Dermis microvascular lymphatic vessel endothelial cell (primary cell): ENCODE measurements at places on chromosomes 5 and 9. TPM values are rescaled to one million over a fixed set of nuclear protein-coding genes. Genes with fewer than 3 reads are reported as not detected.

DNA sequence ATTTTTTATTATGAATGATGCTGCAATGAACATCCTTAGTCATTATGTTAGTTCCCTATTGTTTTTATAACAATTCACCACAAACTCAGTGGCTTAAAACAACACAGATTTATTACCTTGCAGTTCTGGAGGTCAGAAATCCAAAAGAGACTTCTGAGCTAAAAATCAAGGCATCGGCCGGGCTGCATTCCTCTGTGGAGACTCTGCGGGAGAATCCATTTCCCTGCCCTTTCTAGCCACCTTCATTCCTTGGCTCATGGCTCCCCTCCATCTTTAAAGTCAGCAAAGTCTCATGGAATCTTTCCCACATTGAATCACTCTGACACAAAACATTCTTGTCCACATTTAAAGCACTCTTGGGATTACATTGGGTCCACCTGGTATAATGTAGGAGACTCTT lies 38.6 kb downstream of the SNX18 start:
- DNase-seq: peak; percentile 34

EMB gene
- under 0.01 TPM in 2 replicates for total RNA-seq

- DNase-seq: peak; percentile 32
These were observed 135.0 kb downstream of the STK32A start for GRCh38 chr5:147369742-147370374.

ALDH1A1 gene
- total RNA-seq: 738 and 2,886 TPM in 2 replicates

CDC20B gene
- total RNA-seq: not detected in 2 replicates
